ENCODE measurements at places on chromosomes 1 and 21.

GRCh38 chr1:71222668-71223067 is 141.8 kb upstream of the ZRANB2 start:
- DNase-seq, result peak; percentile 37

DNA sequence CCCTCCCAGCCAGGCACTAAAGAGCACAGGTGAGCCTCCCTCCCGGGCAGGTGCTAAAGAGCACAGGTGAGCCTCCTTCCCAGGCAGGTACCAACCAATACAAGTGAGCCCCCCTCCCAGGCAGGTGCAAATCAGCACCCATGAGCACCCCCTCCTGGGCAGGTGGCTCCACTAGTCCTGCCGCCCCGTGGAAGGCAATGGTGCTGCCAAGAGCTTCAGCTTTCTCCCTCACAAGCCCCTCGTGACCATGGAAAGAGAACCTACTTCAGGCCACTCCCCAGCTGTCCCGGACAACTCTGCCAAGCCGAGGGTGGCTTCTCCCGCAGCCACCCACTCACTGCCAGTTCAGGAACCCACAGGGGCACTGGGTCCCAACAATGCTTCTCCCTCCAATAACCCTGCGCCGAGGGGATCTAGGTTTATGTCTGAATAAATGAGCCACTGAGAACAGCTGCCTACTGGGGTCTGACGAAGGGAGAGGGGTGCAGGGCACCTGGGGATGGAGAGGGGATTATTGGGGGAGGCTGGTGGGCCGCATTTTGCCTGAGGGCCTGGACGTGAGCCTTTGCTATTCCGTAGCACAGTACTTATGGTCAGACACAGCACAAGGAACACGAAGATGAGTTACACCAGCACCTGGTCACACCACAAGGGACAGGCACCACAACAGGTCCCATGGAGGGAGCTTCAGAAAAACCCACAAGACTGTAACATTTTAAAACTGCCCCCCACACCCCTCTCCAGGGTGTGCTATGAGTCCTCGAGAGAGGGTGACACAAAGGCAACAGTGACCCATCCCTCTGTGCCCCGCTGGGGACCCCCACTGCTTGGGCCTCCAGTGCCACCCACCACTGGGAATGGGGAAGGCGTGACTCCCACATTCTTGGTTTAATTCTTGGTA is 46.3 kb downstream of the PRDM15 start:
- no peak for DNase-seq

DNA sequence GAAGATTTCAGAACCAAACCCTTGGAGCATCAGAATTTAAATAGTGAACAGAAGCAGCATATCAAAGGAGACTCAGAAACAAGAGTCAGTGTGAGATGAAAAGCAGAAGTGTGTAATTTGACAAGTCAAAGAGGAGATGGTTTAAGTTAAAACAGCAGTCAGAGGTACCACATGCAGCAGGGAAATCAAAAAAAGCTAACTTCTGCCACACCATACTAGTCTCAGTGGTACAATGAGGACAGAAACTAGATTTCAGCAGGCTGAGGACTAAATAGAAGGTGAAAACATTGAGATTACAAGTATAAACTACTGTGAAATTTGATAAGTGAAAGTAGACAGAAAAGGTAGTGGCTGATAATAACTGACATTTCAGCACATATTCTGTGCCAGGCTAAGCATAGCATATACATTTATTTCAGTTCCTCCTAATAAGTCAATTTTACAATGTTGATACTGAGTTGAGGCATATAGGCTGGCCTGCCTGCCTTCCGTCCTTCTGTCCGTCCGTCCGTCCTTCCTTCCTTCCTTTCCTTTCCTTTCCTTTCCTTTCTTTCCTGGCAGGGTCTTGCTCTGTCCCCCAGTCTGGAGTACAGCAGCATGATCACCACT is 12.6 kb downstream of the SUCO start:
- peak; percentile 35 for DNase-seq

DNA sequence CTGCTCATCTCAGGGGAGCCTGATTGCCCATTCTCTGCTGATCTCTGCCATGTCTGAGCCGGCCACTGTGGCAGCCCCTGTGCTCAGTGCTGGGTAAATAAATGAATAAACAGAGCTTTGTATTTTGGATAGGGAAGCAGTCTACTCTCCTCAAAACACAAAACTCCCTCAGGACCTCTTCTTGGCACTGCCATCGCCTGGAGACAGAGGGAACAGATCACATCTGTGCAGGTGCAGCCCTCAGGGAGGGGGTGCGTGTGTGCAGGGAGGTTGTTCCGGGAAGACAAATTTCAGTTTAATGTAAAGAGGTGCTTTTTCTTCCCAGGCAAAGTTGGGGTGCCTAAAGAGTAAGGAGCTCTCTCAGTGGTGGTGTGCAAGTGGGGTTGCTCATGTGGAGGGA is 7.7 kb upstream of the FAM167B start:
- no peak for DNase-seq

DNA sequence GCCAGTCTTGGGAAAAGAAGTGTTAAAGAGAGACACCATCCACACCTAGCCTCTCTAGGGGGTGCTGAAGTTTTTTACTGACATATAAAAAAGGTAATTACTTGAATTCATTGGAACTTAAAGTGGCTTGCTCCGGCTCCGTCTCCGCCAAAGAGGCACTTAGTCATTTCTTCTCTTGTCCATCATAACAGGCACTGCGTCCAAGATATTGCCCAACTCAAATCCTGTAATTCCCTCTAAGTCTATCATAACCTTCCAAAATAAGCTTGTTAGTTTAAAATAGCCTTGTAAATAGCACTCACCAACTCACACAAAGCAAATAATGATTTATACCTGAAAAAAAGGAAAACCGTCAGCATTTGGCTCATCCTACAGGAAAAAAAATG is 160.5 kb downstream of the ZBTB18 start:
- DNase-seq, result no peak

DNA sequence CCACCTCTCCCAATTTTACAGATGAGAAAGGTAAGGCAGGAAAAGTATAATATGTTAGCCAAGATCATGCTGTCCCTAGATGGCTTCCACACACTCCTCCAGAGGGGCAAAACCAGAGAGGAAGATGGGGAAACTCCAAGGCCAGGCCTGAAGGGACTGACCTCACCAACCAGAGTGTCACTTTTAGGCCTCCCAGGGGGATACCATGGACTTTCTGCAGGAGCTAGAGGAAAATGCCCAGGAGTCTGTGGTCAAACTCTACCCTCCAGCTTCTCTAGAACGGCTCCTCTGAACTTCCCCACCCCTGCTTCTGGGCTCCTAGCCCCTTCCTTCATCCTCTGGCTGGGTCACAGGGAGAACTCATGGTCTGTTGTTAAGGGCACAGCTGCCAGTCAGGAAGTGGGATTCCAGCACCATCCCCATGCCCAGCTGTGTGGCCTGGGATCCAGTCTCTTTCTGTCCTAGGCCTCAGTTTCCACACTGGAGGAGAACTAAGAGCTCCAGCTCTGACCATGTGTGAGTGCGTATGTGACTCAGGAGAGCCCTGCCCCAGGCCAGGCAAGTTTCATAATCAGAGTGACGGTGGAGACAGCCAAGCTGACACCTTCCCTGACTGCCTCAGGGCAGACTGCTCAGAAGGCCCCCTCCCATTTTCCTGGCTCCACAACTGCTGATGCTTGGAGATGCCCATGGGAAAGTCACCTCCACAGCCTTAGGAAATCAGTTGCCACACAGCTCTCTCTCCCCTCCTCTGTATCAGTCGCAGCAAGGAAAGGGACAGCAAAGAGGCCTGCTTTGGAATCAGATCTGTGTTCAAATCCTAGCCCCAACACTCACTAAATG is 1.9 kb downstream of the IGSF8 start:
- no peak for DNase-seq
